ENCODE measurements at places on chromosomes 12 and 14.

- DNase-seq: no peak
These were observed 405.2 kb upstream of the TBX3 start for GRCh38 chr12:115088995-115089841.

DNA sequence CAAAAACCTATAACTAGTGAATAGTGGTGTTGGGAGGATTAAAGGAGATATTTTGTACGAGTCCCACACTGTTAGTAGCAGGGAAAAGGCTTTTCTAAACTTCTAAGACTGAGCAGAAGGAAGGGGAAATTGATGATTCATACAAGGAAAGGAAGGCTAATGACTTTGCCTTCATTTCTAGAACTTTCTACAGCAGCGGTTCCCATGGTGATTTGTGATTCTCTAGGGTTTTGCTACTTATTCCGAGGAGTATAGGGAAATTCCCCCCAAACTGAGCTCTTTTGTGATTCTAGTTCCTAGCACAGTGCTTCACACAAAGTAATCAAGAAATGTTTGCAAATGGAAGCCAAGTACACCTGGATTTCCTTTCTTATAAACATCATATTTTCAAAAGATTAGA is 23.8 kb upstream of the PWP1 start:
- no peak for DNase-seq

DNA sequence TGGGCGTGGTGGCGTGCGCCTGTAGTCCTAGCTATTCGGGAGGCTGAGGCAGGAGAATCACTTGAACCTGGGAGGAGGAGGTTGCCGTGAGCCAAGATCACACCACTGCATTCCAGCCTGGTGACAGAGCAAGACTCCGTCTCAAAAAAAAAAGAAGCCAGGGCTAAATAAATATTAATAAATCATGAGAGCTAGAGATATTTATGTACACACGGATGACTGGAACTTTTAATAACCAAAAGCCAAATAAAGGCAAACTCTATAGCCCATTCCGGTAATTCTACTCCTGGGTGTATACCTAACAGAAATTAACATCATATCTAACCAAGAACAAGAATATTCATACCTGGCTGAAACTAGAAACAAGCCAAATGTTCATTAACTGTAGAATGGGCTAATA is 7.7 kb upstream of the TRAFD1 start:
- no peak for DNase-seq

- DNase-seq: no peak
These were observed 70.3 kb downstream of the SPPL3 start for GRCh38 chr12:120833849-120834248.

DNA sequence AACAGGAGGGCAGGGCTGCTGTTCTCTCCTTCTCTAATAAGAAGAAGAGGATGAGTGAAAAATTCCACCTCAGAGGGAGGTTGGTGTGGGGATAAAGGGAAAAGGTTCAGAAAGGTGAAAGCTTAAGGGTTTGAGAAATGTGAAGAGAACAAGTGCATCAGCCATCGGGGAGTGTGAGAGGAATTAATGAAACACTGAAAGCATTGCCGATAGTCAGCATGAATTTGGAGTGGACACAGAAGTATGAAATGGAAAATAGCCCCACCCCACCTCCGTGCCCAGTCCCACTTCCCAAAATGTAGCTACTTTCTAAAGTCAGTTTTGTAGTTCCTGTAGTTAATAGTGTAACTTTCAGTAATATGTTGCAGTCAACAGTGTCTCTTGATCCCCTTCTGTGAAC is 33.4 kb downstream of the DIP2B start:
- no peak for DNase-seq

GRCh38 chr12:6295094-6295811 is 15.2 kb upstream of the PLEKHG6 start:
- DNase-seq: no peak

DNA sequence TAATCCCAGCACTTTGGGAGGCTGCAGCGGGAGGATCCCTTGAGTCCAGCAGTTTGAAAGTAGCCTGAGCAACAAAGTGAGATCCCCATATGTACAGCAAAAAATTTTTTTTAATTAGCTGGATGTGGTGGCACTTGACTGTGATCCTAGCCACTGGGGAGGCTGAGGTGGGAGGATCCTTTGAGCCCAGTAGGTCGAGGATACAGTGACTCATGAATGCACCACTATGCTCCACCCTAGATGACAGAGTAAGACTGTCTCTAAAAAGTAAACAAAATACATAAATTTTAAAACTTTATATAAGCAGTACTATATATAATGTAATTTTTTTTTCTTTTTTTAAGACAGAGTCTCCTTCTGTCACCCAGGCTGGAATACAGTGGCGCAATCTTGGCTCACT is 115.4 kb downstream of the ESR2 start:
- no peak for DNase-seq

GRCh38 chr14:72731252-72732020 is 162.5 kb downstream of the DPF3 start:
- DNase-seq: no peak

DNA sequence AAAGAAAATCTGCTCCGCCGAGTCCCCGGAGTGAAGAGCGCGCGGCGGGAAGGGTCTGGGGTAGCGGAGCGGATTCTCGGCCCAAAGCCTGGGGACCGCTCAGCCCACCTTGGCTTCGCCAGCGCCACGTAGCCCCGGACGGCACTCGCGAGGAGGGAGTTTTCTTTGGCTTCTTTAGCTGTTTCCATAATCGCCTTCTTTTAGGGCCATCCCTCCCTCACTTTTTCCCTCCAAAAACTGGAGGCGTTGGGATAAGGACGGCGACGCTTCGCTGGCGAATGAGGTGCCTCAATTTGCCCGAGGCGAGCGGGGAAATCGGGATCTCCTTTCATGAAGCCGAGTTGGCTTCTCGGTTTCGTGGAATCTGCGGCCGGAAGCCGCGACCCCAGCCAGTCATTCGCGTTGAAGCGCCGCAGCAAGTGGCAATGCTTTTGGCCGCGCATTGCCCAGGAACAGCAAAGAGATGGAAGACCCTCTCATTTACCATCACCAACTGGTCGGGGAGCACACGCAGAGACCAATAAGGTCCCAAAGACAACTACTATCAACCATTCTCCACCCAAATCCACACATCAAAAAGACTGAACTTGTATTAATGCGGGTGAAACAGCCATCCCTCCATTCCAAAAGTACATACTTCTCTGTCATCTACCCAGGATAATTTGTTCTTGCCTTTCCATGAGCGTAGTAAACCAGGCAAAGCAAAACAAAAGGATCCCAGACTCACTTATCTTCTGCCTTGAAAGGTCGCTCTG is 8.4 kb upstream of the SIX1 start:
- no peak for DNase-seq

DNA sequence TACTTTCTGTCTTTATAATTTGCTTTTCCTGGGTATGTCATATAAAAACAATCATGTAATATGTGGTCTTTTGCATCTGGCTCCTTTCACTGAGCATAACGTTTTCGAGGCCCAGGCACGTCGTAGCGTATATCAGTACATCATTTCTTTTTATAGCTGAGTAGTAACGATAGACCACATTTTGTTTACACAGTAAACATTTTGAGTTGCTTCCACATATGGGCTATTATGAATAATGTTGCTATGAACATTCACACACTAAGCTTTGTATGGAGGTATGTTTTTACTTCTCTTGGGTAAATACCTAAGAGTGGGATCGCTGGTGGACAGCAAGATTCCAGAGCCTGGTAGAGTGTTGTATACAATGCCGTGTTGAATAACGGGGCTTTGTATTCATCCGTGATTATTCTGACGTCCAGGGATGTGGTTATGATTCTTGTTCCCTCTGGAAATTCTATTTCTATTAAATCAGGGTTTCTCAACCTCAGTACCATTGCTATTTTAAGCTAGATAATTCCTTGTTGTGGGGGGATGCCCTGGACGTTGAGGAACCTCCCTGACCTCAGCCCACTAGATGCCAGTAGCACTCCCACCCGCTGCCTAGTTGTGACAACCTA is 38.9 kb upstream of the CIT start:
- DNase-seq: no peak

GRCh38 chr14:104516906-104517305 is 62.7 kb upstream of the C14orf180 start:
- DNase-seq: no peak

DNA sequence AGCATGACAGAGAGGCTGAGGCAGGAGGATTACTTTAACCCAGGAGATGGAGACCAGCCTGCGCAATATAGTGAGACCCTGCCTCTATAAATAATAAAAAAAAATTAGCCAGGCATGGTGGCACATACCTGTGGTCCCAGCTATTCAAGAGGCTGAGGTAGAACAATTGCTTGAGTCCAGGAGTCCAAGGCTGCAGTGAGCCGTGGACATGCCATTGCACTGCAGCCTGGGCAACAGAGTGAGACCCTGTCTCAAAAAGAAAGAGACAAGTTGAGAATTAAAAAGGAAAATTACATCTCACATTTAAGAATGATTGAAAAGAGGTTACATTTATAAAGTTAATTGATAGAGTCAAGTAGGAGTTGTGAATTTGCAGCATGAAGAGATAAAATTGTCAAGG is 91.4 kb upstream of the TMPO start:
- DNase-seq: no peak

DNA sequence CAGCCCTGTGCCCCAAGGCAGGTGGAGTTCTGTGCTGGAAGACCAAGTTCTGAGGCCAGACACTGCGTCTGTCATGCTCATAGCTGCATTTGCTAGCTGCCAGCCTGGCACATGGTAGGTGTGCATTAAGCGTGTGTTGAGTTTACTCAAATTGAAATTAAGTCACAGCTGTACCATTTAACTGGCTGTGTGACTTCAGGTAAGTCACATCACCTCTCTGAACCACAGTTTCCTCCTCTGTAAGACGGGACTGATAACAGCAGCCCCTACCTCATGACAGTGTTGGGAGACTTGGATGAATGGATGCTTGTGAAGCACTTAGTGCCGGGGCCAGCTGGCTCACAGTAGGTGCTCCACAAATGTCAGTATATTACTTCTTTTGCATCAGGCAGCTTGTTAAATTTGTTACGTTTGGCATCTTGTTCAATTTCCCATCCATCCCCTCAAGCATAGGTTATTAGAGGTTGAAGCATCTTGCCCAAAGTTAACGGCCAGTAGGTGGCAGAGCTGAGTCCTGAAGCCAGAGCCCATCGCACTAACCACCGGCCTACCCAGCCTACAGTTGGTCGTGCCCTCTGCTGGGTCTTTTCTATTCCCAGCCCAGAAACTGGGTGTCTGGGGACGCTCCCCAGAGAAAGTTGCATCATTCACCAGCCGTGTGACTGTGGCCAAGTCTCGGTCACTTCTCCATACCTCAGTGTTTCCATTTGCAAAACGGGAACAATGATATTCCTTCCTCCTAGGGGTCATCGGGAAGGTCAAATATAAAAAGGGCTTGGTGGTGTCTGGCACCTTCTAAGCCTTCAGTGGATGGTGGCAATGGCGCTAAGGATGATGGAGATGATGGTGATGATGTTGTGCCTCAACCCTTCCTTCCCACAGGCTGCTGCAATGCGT is 4.5 kb downstream of the DAO start:
- DNase-seq: peak; percentile 46

- DNase-seq: no peak
These were observed 22.3 kb downstream of the G2E3 start for GRCh38 chr14:30581283-30581625.

- DNase-seq: no peak
These were observed 28.6 kb downstream of the FGFR1OP2 start for GRCh38 chr12:26966842-26967241.

GRCh38 chr12:104130760-104131159 is 7.2 kb downstream of the NFYB start:
- DNase-seq: no peak

DNA sequence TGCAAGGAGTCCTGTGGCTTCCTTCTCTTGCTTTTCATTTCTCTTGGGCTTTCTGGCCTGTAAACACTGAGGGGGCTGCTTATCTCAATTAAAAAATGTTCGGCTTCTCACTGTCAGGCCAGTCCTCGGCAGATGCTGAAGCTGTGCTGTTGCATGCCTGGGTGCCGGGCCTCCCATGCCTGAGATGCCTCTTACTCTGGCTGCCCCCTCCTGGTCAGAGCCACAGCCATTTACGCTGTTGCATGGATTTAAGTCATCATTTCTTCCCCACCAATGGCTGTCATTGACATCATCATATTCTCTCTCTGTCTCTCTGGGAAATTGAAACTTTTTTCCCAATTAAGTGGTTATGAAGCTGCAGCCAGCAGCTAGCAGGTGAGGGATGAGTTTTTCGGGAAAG is 53.7 kb downstream of the FOXN4 start:
- DNase-seq: no peak

- no peak for DNase-seq
These were observed 382.2 kb downstream of the CCER1 start for GRCh38 chr12:90572778-90573177.

- DNase-seq: peak; percentile 2
These were observed 60.6 kb upstream of the TMCC3 start for GRCh38 chr12:94710933-94711332.

DNA sequence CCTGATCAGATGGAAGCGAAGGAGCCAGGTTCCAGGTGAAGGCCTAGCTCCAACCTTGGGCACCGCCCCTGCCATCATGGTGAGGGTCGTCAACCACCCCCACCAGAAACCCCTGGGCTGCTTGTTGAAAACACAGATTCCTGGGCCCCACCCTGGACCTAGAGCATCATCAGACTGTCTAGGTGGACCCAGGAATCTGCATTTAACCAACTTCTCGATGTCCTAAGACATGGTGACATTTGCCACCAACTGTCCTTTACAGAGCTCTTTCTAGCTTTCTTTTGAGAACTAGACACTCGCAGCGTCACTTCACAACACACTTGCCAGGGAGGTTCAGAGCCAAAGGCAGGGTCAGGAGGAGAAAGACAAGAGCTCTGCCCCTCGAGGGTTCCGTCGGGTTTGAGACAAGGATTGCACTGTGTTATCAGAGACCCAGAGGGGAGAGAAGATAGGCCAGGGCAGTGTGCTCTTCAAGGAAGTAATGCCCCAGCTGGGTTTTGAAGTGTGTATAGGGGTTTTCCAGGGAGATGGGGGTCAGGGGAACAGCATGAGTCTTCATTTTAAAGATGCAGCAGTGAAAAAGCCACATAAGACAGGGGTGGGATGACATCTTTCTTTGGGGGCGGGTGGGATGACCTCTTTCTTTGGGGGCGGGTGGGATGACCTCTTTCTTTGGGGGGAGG is 24.6 kb downstream of the RFLNA start:
- DNase-seq: no peak

DNA sequence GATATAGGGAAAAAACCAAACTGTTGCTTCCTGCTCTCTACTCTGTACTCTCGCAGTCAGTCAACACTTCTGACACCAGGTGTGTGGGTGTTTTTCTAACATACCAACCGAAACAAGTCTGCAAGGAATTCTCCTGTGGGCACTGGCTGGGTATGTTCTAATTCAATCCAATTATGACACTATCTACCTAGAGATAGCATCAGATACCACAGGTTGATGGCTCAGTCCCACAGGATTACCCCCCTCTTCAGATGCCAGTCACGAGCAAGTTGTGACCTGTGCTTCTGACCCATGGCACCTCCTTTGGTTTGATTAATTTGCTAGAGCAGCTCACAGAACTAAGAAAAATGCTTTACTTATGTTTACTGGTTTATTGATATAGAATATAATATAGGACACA is 78.3 kb downstream of the DYRK2 start:
- no peak for DNase-seq

- DNase-seq: no peak
These were observed 2.0 kb upstream of the PCED1B start for GRCh38 chr12:47077206-47078085.

GRCh38 chr14:76710056-76711010 is 50.9 kb upstream of the VASH1 start:
- DNase-seq: peak; percentile 7

Measured in T follicular helper cell (primary cell).